ENCODE measurements at places on chromosomes 6 and 20.

- DNase-seq, result no peak
These were observed 22.8 kb upstream of the RBBP8NL start for GRCh38 chr20:62449951-62450691.

DNA sequence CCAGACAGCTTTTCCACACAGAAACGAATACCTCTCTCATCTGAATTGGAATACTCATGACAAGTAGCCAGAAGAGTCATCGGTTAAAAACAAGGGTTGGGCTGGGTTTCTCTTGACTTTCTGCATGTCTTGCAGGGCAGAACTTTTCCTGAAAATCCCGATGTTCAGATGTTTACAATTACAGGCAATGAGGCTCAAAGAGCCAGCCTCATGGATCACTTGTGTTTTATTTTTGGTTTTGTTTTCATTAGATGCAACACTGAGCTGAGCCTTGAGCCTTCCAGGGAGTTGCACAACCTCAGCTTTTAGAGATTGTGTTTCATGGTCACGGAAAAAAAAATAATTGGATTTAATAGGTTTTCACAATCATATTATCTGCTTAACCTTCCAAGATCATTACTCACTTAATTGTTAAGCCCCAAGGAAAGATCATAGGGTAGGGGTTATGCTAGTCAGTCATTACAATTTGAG lies 288.1 kb upstream of the PRDM1 start:
- DNase-seq, result no peak

DNA sequence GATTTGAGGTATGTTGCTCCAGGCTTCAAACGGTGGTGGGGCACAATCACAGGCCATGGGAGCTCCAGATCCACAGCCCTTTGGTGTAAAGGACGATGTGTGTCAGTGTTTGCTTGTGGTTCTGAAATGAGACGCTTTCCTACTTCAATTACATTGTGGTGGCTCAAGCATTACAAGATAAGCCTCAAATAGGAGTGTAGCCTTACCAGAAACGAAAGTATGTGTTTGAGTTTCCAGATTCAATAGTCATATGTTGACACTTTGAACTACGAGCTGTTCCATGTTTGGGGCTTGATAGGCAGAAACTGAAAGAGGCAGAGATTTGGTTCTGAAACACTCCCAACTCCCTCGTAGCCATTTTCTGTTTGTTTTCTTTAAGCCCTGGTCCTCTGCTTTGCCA lies 187.1 kb downstream of the MYLK4 start:
- DNase-seq, result peak; percentile 25

- no peak for DNase-seq
These were observed 14.3 kb downstream of the SERPINB6 start for GRCh38 chr6:2956930-2957685.

GRCh38 chr6:13788820-13789219 lies 25.5 kb downstream of the MCUR1 start:
- no peak for DNase-seq

Data from inflammatory macrophage treated with lipopolysaccharide for 1 hour (primary cell).